Dorsolateral prefrontal cortex (tissue), 122 donors: ENCODE measurements at places on chromosomes 1 and 21. TPM values are rescaled to one million over a fixed set of nuclear protein-coding genes. Genes with fewer than 3 reads are reported as not detected.

DNA sequence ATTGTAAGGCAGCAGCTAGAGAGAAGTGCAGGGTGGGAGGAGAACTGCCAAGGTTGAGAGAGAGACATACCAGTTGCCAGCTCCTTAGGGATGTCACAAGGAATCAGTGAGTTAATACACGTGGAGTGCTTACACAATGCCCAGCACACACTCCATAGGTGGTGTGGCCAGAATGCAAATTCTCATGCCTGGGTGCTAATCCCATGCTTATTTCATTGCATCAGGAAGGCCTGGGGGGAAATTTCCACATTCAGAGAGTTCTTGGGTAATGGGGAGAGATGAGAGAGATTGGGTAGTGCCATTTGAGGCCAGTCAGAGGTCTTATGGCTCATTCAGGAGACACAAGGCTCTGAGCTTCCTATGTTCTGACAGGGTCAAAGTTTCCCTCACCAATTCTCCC is 38.7 kb downstream of the GJA5 start:
- DNase-seq, result no peak

GRCh38 chr21:14879458-14879857 is 185.3 kb downstream of the NRIP1 start:
- DNase-seq, result no peak

DNA sequence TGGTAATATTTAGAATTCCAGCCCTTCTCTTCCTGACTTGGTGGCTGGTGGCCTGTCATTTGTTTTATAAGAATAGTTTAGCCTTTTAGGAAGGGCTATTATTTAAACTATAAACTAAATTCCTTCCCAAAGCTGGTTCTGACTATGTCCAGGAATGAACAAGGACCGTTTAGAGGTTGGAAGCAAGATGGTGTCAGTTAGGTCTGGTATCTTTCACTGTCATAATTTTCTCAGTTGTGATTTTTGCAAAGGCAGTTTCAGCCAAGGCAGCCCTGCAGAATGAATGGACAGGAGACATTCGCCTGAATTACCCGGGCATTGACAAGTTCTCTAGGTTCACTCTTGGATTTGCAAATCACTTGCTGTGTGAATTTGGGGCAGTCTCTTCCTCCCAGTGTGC is 67.2 kb downstream of the TLR5 start:
- DNase-seq, result no peak

DNA sequence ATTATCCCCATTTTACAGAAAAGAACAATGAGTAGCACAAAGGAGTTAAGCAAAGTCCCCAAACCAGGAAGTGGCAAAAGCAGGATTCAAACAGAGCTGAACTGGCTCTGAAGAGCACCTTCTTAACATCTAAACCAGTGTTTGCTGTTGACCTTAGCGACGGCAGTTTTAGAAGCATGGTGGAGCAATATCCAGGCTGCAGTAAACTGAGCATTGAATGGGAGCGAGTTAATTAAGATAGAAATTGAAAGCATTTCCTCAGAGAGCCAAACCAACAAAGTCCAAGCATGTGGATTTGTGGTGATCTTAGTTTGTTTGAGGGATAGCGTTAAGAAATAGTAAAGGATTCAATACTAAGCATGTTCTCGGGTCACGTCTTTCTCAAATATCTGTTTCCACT is 13.4 kb upstream of the ZNF281 start:
- no peak for DNase-seq

DNA sequence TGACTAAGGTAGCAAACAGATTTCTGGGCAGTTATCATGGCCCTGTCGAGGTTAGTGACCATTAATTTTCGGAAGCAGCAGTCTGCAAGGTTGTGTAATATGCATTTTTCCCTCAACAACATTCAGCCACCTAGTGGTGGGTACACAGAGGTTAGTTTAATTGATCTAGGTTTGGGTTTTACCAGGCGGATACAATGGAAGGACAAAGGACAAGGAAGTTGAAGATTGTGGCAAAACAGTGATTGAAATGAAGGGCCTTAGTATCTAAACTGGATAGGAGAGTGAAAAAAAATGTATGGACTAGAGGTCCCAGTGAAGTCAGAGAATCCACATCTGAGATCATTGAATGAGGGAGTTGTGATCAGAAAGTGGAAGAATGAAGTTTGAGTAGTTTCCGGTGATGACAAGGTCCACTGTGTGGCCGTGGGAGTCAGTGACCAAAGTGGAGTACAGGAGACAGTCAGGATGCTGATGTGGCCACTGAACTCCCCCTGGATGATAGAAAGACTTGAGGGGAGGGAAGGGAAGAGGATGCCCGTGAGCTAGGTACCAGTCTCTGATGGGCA is 2.8 kb downstream of the ARMH1 start:
- peak; percentile 6 for DNase-seq

DNA sequence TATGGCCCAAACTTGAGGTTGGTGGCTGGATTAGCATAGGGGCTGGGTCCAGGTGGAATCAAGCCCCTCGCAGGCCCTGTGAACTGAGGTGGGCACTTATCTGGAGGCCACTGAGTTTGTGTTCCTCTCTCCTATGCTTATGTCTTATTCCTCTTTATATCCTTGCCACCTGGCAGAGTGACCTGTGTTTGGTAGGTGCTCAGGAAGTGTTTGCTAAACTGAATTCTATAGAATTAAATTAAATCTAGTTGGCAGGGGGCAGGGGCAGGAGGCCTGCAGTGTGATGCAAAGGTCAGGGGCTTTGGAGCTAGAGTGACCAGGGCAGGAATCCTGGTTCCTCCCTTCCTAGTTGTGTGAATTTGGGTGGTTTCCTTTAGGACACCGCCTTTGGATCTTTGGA is 1.1 kb upstream of the TMEM9 start:
- no peak for DNase-seq

Gene DISP1
- total RNA-seq, result 7.0 TPM

DNA sequence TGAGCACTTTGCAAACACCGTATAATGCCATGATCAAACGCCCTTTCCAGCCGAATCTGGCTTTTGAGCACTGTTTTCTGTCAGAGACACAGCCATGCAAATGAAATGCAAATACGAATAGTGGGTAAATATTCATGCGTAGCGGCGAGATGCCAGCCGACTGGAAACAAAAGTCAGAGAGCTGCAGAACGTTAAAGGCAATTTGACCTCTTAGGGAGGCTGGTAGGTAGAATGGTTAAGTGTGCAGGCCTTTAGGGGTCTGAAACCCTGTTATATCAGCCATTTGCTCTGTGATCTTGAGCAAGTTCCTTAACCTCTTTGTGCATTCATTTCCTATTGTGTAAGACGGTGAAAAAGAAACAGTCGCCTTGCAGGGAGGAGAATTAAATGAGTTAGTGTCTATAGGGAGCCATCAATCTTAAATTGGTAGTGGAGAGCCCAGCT is 6.5 kb upstream of the SDHB start:
- no peak for DNase-seq

GRCh38 chr1:116871779-116872146 is 38.0 kb upstream of the PTGFRN start:
- DNase-seq, result no peak

- DNase-seq, result no peak
Measured at GRCh38 chr1:211229365-211229759, 29.8 kb upstream of the RCOR3 start.

DNA sequence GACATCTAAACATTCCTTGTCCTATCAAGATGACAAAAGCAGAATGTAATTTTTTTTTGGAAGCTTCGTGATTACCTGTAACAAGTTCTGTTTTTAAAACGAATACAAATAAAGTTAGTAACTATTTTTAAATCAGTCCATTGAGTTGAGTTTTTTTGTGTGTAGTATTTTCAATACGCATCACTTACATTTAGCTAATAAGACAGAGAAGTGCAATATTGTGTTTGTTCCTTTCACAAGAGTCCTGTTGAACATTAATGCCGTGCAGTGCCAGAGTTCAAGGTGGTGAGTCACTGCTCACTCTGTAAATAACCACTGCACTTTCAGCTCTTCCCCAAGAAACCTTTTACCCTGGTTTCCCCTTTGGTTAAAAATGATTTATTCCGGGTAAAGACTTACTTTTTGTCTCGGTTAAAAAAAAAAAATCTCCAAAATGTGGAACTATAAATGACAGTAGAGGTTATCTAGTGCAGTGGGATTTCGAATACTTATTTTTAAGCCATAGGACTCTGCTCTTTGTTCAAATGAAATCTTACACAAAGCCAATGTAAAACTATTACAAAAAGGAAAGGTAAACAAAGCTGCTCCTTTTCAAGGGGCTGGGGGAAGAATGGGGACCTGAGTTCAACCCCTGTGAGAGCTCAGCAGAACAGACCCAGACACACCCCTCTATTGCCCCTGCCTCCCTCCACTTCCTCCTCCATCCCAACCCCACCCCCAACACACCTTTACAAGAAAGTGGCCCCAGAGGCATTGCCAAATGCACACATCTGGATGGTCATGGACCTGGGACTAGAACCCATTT is 14.8 kb upstream of the NCMAP start:
- no peak for DNase-seq

GRCh38 chr1:181369416-181369815 is 113.9 kb upstream of the CACNA1E start:
- DNase-seq, result no peak

DNA sequence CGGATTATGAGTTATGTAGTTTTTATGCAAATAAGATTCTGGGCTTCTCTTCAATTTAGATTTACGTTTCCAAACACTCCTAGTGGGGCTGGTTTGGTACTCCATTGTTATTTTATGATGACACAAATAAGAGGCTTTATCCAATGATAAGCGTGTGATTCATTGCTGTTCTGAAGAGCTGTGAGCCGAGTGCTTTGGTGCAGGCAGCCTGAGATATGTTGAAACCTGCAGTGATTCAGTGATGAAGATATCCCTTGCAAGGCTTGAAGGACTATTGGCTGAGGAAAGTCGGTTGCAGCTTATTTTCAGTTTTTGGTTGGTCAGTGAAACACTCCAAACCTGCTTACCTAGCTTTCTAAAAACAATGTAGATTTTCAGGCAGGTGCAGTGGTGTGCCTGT is 112.2 kb downstream of the RYR2 start:
- DNase-seq, result no peak

DNA sequence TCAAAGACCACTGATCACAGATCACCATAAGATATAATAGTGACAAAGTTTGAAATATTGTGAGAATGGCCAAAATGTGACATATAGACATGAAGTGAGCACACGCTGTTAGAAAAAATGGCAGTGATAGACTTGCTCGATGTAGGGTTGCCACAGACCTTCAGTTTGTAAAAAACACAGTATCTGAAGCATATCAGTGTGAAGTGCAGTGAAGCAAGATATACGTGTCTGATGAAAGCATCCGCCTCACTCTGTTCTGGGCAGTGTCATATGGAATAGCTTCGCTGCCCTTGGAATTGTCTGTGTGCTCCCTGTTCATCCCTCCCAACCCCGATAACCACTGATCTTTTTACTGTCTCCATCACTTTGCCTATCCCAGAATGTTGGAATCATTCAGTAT is 50.7 kb downstream of the GALNT2 start:
- DNase-seq, result no peak

DNA sequence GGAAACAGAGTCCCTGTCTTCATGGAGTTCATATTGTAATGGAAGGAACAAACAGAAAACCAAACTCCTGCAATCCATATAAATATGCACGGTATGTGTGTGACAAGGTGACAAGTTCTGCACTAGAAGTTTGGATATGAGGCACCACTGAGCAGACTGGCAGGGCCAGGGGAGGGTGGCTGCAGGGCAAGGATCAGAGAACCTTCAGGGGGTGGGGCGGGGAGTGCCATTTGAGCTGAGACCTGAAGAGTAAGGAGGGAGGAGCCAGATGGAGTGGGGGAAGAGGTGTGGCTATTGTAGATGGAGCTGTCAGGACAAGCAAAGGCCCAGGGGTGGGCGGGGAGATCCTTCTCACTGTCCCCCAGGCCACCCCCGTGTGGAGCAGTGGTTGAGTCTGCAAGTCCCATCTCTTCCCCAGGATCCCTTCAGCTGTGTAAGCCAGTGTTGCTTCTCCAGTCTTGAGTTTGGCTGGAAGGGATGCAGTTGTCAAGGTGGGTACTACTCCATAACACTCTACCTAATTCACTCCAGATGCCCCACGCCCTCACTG is 76.4 kb downstream of the ATP5PO start:
- no peak for DNase-seq

Gene F13B
- total RNA-seq, result not detected

GRCh38 chr1:108609483-108610049 is 49.7 kb downstream of the EEIG2 start:
- no peak for DNase-seq

- no peak for DNase-seq
Measured at GRCh38 chr1:41738475-41738874, 180.2 kb downstream of the HIVEP3 start.

- no peak for DNase-seq
Measured at GRCh38 chr1:190688096-190688495, 210.4 kb upstream of the BRINP3 start.

DNA sequence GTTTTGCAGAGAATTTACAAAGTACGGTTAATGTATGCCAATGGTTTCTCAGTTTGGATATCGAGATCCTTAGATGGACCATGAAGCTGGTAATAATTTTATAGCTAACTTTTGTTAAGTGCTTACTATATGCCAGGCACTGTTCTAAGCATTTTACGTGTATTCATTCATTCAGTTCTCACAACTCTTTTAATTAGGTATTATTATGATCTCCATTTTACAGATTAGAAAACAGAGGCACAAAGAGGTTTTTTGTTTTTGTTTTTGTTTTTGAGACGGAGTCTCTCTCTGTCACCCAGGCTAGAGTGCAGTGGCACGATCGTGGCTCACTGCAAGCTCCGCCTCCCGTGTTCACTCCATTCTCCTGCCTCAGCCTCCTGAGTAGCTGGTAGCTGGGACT is 7.2 kb downstream of the RPRD2 start:
- DNase-seq, result no peak

DNA sequence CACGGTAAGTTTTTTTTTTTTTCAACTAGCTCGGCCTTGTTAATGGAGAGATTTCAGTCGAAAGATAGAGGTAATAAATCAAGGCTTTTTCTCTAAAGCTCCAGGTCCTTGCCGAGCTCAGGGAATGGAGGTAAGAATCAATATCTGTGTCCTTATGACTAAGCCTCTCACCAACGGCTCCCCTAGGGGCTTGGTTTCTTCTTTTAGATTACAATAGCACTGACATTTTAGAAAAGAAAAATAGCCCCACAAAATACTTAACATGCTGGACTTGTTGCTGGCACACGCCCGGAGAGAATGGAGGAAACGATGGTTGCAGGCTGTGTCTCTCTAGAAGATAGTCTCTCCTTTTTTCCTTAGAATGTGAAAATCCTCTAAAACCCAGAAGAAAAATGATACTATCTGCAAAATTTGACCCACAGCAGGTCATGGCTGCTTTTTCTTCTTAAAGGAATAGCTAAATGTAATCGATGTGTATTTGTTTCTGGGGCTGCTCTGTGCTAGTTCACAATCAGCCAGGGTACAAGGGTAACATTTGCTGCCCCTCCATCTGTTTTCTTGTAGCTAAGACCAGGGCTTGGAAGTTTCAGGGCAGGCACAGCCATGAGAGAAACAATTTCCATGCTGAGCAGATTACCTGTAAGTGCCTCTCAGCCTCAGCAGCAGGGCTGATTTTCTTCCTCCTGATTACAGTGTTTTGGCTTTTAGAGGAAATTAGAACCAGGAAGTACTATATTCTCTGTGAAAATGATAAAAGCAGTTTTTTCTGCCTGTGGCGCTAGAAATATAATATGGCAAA is 86.2 kb upstream of the GNG12 start:
- no peak for DNase-seq
